Skin of body (tissue), 3 donors: ENCODE measurements at places on chromosomes 13 and 19. TPM values are rescaled to one million over a fixed set of nuclear protein-coding genes. Genes with fewer than 3 reads are reported as not detected.

Gene LSR
- total RNA-seq: 10.5 TPM

Gene ING1
- 13.5 TPM for total RNA-seq

Gene CEACAM3
- total RNA-seq: 1.5 TPM

Gene NLRP12
- total RNA-seq: 0.99 TPM

Gene CDX2
- not detected for total RNA-seq

Gene CKM
- 426 TPM for total RNA-seq

Gene COL4A1
- total RNA-seq: 740 TPM

Gene IFI30
- total RNA-seq: 9.0 TPM

Gene CDC42EP5
- total RNA-seq: 19.0 TPM

Gene WDR87
- total RNA-seq: not detected

Gene KLHL26
- total RNA-seq: 2.1 TPM

Gene ZNF90
- 7.5 TPM for total RNA-seq

Gene MAP4K1
- total RNA-seq: 0.59 TPM

Gene PRR19
- total RNA-seq: 0.20 TPM

Gene PEX11G
- 1.1 TPM for total RNA-seq

Gene FCER2
- 0.20 TPM for total RNA-seq

Gene DPF1
- total RNA-seq: 0.79 TPM

Gene NLRP9
- not detected for total RNA-seq

Gene CEACAM4
- 0.59 TPM for total RNA-seq

Gene VSTM1
- total RNA-seq: 1.7 TPM

Gene ZNF793
- total RNA-seq: 7.7 TPM

Gene ACP5
- total RNA-seq: 8.6 TPM

Gene S1PR5
- total RNA-seq: 6.6 TPM

Gene OR7C2
- total RNA-seq: not detected

Gene KIR2DL3
- not detected for total RNA-seq

Gene NDUFA13
- total RNA-seq: 102 TPM

Gene ADGRE2
- 1.8 TPM for total RNA-seq

Gene UGGT2
- 45.5 TPM for total RNA-seq

Gene FLT3LG
- total RNA-seq: 1.3 TPM

Gene PRODH2
- not detected for total RNA-seq

Gene S1PR4
- total RNA-seq: 1.9 TPM

Gene CERS1
- 2.5 TPM for total RNA-seq

Gene FLT1
- total RNA-seq: 22.3 TPM

Gene ZNF888
- total RNA-seq: 4.8 TPM

Gene ZNF439
- 8.4 TPM for total RNA-seq

Gene KLK2
- total RNA-seq: not detected

Gene ERFL
- total RNA-seq: 0.10 TPM

Gene PCDH9
- total RNA-seq: 5.5 TPM

Gene DIRAS1
- 2.9 TPM for total RNA-seq

Gene RGCC
- total RNA-seq: 43.6 TPM
